ENCODE measurements at places on chromosomes 16 and 17. TPM values are rescaled to one million over a fixed set of nuclear protein-coding genes. Genes with fewer than 3 reads are reported as not detected.

HEXIM1 gene
- 8.0 TPM for total RNA-seq

GSDMA gene
- total RNA-seq, result not detected

SYNGR3 gene
- 81.3 TPM for total RNA-seq

CX3CL1 gene
- 2.5 TPM for total RNA-seq

GP1BA gene
- total RNA-seq, result not detected

SMIM5 gene
- 0.47 TPM for total RNA-seq

CANT1 gene
- total RNA-seq, result 13.1 TPM

CBX2 gene
- 5.6 TPM for total RNA-seq

NMT1 gene
- 27.9 TPM for total RNA-seq

OR1F1 gene
- total RNA-seq, result 0.78 TPM

KRT15 gene
- 0.16 TPM for total RNA-seq

CD300LB gene
- not detected for total RNA-seq

HES7 gene
- 0.31 TPM for total RNA-seq

SMPD3 gene
- total RNA-seq, result 67.2 TPM

UBN1 gene
- 13.9 TPM for total RNA-seq

DOC2A gene
- 10.5 TPM for total RNA-seq

NF1 gene
- 107 TPM for total RNA-seq

SCNN1G gene
- 0.31 TPM for total RNA-seq

Measured in occipital lobe (tissue), 3 donors.